ENCODE measurements at places on chromosomes 12 and 14.

GRCh38 chr12:29346769-29347421 is 34.1 kb downstream of the ERGIC2 start:
- DNase-seq = no peak

DNA sequence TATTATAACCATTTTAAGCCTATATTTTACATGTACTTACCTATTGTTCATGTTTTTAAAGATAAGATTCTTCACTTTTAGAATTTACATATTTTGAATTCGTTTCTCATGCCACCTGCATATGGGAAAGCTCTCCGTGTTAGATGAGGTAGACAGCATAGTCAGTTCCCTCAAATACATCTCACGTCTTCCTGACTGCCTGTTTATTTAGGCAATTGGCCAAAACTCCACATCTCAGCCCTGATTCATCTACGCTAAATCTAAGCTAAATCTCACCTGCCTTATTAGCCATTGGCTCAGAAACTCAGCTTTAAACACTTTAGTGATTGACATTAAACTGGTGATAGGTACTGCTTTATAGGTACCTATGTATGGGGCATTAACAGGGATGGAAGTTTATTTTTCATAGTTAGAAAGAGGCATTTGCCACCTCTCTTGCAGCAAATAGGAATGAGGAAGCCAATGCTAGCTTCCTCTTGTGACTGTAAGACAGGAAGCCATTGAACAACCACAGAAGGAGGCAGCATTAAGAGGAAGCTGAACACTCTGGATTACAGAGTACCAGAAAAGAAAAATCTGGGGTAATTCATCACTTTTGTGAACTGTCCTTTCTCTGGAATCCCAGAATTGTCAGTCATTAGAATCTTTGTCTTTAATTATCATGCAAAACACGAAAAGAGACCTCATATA is 111.9 kb downstream of the LRFN5 start:
- DNase-seq = no peak

- peak; percentile 72 for DNase-seq
Measured at GRCh38 chr12:49060237-49061156, at the start of gene KMT2D. Gene KMT2D, minus strand, starts transcription at chr12:49060794. Its CDS starts 5,470 bp downstream, at chr12:49055324.

- DNase-seq = no peak
Measured at GRCh38 chr12:87596636-87597035, 432.6 kb downstream of the C12orf50 start.

DNA sequence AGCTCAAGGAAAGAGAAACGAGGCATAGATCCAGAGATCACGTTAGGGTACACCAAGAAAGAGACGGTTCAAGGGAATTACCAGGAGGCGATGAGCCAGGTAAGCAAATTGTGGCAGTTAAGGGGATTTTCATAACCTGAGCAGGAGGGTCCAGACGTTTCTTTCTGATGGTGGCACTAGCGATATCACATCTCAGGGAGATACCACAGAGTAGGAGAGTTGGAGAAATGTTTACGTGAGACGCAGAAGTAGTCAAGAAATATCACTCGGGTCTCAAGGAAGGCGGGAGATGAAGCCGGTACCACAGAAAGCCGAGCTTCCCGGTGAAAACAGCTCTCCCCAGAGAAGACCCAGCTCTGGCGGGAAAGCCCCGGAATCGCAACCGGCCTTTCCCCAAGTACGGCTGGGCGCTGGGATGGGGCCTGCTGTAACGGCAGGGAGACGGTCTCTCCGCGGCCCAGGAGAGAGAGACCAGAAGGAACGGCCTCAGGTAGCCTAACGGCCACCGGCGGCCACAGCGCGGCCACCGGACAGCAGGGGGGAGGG is 485 bp downstream of the SENP1 start:
- no peak for DNase-seq

- no peak for DNase-seq
Measured at GRCh38 chr12:44709166-44709565, 166.9 kb downstream of the NELL2 start.

- DNase-seq = no peak
Measured at GRCh38 chr14:65476273-65476941, 63.9 kb downstream of the FUT8 start.

- DNase-seq = peak; percentile 72
Measured at GRCh38 chr14:100900837-100901390, 2.6 kb downstream of the RTL1 start.
